ENCODE measurements at places on chromosomes 12 and 14. TPM values are rescaled to one million over a fixed set of nuclear protein-coding genes. Genes with fewer than 3 reads are reported as not detected.

Gene KIF5A
- 4.4 TPM for total RNA-seq

Gene TMEM119
- total RNA-seq, result 0.33 TPM

- no peak for DNase-seq
These were observed 2.1 kb downstream of the GNPTAB start for GRCh38 chr12:101828463-101829196.

GRCh38 chr12:71942259-71942658 is 3.6 kb downstream of the TPH2 start:
- no peak for DNase-seq

GRCh38 chr14:105471297-105471821 is 3.3 kb upstream of the CRIP2 start:
- no peak for DNase-seq
